ENCODE measurements at places on chromosomes 1 and 21.

- no peak for DNase-seq
Observed at GRCh38 chr1:110223581-110223980, 13.5 kb downstream of the KCNC4 start.

GRCh38 chr21:44306936-44307704 is 7.3 kb downstream of the PFKL start:
- no peak for DNase-seq

DNA sequence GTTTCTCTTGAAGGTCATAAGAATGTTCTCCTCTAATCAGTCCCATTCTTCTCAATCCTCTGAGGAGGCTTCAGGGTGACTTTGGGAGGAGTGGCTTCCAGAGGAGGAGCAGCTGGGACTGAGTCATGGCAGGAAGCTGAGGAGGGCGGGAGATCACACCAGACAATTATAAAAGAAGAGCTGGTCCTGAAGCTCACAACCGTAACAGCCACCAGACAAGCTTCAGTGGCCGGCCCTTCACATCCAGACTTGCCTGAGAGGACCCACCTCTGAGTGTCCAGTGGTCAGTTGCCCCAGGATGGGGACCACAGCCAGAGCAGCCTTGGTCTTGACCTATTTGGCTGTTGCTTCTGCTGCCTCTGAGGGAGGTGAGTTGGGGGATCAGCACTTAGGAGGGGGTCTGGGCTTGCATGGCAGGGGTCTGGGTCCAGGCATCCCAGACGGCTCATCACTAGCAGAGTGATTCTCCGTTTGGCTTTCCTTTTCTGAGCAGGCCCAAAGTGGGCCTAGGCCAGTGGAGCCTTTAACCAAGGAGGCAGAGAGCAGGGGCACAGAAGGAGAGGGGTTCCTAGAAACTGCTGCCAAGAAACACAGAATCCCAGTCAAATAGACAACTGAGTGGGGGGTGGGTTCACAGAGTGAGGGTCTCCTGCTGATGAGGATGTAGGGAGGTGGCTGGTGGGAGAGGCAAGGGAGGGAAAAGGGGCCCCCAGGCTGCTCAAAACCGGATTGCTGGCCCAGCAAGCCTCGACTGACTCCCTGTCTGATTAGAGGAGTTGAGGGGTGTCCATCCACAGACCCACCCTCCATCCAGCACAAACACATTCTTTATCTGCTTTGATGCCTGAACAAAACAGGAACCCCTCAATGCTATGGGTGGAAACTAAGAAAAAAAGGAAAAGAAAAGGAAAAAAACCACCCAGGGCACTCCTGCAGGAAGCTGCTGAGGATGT is at the start of gene ECM1:
ECM1 (plus strand) TSS at position 198 of the 953 bp plus-strand sequence; CDS start at position 299, 101 bp downstream.
- DNase-seq, result no peak

DNA sequence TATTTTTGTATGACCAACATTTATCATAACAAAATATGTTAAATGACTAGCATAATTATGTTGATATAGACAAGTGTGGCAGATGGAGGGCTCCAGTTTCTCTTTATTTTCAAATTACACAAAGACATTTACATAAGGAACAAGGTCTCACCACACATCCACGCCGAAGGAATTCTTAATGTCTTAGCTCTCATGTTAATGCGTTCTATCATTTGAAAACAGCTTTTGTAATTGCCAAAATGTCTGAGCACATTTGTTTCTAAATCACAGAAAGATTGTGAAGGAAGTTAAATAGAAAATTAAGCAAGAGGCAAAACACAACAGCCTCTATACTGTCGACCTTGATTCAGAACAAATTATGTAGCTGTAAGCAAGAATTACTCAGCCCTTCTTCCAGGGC is 223.0 kb upstream of the NR5A2 start:
- no peak for DNase-seq

DNA sequence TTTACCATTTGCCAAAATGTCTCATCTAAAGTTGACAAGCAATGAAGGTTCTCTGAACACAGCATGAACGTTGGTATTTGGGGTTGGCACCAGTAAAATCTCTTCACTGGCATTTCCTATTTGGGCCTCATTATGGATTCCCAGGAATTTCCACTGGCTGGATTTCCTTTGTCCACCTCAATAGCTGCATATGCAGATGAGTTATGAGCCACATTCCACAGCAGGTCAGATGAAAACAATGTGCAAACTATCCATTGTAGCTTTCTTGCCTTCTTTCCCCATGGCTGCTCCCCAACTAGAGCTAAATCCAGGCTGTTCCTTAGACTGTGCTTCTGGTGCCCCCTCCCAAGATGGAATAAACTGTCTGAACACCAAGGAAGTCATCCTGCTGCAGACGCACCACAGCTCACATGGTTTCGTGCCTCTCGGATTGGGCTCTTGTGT is 168.1 kb upstream of the FGGY start:
- DNase-seq, result no peak

- no peak for DNase-seq
Observed at GRCh38 chr1:204359474-204360255, at the start of gene PLEKHA6. TSS of gene PLEKHA6 (minus strand) at chr1:204359929. CDS start at chr1:204273727, 86,202 bp downstream.

DNA sequence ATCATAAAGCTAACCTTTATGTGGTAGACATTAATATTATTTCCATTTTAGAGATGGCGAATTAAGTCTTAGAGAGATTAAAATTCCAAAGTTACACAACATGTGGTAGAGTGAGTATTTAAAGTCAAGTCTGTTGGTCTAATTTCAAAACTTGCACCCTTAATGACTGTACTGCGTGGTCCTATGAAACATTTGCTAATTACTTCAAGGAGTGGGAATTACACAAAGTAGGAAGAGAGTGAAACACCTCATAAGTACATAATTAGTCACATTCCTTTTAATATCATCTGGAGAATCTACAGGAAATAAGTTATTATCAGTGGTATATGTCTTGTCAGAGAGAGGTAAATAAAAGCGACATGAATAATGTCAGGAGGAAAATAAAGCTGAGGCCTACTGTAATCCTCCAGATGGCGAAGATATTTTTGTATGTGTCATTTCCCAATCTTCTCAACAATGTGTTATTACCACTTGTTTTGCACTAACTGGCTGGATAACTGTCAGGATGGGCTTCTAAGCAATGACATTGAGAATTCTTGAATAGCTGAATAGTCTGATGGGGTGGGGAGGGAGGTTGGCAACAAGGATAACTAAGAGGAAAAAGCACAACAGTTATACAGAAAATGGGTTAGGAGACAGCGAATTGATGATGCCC is 95.5 kb downstream of the TNFSF18 start:
- DNase-seq, result no peak

DNA sequence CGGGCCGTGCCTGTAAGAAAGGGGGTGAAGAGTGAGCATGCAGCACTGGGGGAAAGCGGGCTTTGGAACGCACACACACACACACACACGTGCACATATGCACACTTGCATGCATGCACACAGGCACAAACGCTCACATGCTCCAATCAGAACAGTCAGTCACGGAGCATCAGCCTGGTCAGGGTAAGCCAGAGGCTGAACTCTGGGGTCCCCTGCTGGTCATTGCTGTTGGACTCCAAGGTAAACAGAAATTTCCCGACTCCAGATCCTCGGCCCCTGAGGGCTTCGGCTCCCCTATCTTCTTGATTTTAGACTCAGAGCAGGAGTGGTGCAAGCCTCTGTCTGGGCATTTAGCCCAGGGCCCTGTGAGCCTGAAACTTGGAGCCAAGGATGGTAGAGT is 54.2 kb downstream of the SYT2 start:
- DNase-seq, result no peak

DNA sequence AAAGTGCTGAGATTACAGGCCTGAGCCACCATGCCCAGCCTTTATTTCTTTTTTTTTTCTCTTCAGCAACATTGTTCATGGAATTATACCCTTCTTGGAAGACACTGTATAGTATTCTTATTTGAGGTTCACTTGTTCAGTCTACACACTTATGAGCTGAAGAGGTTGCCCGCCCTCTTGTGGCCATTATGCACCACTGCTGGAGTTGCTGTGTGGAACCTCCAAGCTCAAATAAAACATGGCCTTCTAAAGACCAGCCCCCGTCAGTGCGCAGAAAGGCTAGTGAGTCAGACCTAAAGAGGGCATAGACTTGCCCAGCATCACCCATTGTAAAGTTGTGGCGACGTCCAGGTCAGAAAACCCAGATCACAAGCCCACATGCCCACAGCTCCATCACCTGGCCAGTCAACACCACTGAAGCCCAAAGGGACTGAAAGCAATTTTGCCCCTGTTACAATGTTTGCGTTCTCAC is 20.4 kb downstream of the LURAP1 start:
- peak; percentile 65 for DNase-seq

DNA sequence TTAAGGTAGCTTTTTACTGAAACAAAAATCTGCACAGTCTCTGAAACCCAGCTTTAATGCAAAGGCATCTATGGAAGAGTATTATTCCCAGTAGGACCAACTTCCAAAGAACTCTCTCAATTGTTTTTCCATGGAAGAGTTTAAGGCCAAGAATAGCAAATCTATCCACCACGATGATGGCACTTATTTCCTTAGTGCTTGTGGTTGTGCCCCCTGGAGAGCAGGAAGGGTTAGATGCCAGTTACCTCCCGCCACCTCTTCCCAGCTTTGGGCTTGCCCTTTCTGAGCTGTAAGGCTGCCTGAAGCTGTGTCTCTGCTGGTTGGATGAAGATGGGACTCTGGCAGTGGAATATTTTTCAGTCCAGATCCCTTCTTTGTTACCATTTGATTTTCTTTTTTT is 4.8 kb upstream of the ATP1A1 start:
- no peak for DNase-seq

GRCh38 chr21:33355996-33356395 is 31.2 kb downstream of the IFNAR1 start:
- no peak for DNase-seq

GRCh38 chr1:159132271-159132881 is 39.0 kb upstream of the CADM3 start:
- DNase-seq, result no peak

- DNase-seq, result no peak
Observed at GRCh38 chr1:204495777-204496176, 1.2 kb upstream of the PIK3C2B start.

DNA sequence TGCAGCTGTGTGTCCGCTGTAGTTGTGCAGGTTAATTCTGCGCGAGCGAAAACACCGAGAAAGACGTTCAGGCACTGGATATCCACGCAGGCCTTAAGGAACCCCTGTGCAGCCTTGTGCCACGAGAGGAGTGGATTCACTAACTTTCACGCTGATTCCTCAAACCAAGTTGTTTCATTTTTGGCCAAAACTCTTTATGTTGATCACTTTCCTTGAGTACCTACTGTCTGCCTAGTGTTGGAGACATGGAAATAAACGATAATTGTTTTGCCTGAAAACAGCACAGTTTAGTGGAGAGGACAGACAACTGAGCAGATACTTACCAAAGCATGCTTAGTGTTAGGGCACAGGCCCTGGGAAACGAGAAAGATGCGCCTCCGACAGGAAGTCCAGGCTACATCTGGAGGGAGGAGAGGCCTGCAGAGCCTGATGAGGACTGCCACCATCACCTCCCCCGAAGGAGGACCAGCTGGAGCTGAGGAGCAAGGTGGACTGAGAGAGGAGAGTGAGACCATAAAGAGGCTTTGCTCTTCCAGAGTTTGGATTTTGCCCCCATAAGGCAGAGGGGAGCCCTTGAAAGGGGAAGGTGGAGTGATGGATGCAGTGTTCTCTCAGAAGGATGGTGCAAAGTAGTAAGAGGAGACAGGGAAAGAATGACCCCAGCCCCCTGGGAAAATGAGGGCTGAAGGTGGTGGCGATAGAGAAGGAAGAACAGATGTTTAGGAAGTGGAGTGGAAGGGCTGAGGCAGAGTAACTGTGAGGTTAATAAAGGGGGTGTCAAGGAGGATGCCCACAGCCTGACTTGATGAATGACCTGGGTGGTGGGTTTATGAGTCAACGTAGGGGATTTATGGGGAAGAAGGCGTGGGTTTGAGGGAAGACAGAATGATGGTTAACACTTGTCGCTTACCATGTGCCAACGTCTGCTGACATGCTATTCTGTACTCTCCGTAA is 956 bp upstream of the SCAF4 start:
- no peak for DNase-seq

GRCh38 chr1:183908079-183908478 is 103.2 kb downstream of the RGL1 start:
- no peak for DNase-seq

DNA sequence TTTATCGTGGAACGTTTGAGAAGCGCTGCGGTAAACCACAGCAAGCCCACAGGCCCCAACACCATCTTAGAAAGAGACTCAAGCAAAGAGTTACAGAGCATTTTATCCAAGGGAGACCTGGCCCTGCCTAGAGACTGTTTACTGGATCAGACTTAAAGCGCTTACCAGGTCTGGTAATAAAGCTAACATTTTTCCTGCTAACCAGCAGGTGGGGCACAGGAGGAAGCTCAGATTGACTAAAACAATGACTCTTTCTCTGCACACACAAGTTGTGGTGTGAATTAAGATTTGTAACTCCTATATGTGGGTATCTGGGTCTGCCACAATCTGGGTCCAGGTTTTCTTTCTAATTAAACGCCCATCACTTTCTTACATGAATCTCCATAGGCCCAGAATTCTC is 136.5 kb upstream of the ETS2 start:
- peak; percentile 20 for DNase-seq

- DNase-seq, result no peak
Observed at GRCh38 chr1:192439373-192440025, 122.7 kb downstream of the RGS21 start.

DNA sequence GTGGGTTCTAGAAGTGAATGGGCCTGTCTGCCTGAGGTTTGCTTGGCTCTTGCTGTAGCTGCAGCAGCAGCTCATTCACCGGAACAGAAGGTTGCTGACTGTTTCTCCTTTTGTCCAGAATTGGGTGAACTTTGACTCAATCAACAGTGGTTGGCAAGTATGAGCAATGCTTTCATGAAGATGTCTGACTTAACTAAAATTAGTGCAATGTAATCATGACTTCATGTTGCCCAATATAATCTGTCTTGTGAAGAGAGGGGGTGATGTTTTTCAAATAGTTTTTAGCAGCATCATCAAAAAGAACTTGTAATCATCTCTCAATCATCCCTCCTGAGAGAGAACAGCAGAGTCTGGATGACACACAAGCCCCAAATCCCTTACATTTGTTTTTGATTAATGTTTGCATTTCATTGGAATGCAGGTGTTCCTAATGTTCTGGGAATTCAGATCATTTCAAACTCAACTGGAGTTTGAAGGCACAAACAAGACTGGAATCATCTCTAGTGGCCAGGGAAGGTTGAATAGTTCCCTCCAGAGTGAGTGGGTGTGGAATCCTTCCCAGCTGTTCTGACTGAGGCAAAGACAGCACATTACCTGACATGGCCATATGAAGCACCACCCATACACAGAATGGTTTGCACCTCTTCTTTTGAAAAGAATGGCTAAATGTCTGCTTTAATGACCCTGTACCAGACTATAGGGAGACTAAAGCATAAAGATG is 82.9 kb downstream of the HLX start:
- DNase-seq, result no peak

GRCh38 chr1:51293898-51294515 is 36.4 kb downstream of the TTC39A start:
- no peak for DNase-seq

GRCh38 chr1:95679262-95679661 is 445.3 kb downstream of the RWDD3 start:
- no peak for DNase-seq

DNA sequence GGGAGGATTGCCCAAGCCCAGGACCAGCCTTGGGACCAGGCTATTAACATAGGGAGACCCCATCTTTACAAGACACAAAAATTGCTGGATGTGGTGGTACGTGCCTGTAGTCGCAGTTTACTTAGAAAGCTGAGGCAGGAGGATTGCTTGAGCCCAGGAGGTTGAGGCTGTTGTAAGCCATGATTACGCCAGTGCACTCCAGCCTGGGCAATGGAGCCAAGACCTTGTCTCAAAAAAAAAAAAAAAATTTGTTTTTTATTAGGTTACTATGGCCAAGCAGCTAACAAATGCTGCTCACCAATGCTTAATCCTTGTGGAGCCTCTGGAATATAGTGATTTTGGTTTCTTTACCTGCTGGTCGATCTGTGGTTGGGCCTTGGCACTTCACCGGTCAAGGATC is 8.8 kb downstream of the ARID1A start:
- DNase-seq, result no peak

GRCh38 chr1:165933446-165934170 is 106.2 kb downstream of the UCK2 start:
- no peak for DNase-seq
